ENCODE measurements at places on chromosomes 13 and 19. TPM values are rescaled to one million over a fixed set of nuclear protein-coding genes. Genes with fewer than 3 reads are reported as not detected.

DNA sequence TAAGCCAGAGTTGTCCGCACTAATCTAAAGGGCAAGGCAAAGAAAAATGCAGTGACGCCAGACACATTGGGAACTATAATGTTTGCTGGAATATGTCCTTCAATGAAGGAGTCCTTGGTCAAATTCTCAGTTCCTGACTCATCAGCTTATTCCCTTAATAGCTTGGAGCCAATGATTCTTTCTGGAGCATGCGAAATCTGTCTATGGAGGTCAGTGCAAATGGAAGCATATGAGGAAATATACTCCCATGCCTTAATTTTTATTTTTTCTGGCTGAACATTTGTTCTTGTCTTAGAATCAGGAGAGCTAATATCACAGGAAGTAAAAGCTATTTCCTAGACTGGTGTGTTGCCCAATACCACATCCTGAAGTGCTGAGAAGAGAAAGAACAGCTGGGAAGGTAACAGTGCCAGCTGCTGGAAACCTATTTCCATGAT, 289.8 kb upstream of the SPRY2 start:
- DNase-seq = peak; percentile 75

Gene C5AR1
- 19.4 TPM for total RNA-seq

DNA sequence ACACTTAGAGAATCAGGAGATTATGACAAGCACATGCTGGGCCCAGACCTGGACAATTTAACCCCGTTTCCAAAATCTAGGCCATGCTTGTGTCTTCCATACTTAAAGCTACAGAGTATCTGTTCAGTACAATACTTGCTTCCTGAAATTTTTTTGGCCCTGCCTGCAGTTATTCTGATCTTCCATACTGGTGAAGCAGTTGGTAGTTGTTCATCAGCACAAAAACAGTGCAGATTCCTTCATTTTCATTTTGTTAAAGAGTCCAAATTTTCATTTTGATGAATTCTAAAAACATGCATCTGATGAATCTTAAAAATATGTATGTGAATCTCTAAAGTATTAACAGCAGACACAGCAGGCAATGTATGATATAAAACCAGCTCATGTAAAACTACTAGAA, 49.2 kb downstream of the POLR1D start:
- DNase-seq = no peak

- no peak for DNase-seq
Measured at GRCh38 chr13:28056426-28056825, 44.0 kb downstream of the FLT3 start.

DNA sequence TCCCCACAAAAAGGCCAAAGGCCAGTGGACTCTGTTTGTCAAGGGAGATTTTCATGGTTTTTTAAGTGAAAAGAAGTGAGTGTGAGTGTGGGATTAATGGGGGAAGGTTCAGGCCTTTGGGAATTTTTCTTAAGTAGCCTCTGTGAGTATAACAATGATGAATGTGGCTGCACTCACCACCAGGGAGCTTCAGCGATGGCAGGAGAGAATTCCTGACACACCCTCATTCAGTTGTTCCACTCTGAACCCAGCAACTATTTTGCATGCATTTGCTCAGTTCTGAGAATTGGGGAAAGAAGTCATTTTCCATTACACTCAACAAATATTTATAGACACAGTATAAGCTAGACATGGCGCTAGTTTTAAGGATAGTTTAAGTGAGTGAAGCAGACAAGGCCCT, 117.9 kb downstream of the CCNA1 start:
- no peak for DNase-seq

GRCh38 chr19:49665036-49665350, 664 bp downstream of the IRF3 start:
- no peak for DNase-seq

Gene WDR87
- total RNA-seq = not detected
